ENCODE measurements at places on chromosomes 11 and 22.
A peak's percentile ranks its signal among the peaks of the same experiment; 100 is the strongest.

GRCh38 chr22:42202669-42203068 lies 67.8 kb downstream of the TCF20 start:
- no peak for DNase-seq

DNA sequence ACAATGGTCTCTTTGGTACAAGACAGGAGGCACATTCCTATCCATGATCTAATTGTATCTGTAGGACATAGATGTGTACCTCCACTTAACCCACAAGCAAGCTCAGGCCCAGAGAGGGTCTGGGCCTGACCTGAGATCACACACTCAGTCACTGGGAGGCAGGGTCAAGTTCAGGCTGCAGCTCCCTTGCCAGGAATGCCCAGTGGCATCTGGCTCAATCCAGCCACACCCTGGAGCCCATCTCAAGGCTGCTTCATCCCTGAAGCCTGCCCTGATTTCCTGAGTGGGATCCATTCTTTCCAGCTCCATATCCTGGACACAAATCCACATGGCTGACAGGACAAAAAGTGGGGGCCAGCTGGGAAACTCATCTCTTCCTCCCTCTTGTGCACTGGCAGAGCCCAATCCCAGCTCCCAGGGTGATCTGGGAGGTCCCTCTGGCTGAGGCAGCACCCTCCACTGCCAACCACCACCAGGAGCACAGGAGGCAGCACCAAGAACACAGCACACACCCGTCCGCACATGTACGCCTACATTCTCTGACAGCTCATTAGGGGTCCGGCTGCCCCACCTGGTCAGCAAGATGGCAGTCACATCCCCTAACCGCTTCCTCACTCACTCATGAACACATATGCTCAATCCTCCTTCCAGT lies 39.2 kb upstream of the KLHL35 start:
- DNase-seq = no peak

- no peak for DNase-seq
Observed at GRCh38 chr11:66848671-66849500, 5.6 kb downstream of the RCE1 start.

DNA sequence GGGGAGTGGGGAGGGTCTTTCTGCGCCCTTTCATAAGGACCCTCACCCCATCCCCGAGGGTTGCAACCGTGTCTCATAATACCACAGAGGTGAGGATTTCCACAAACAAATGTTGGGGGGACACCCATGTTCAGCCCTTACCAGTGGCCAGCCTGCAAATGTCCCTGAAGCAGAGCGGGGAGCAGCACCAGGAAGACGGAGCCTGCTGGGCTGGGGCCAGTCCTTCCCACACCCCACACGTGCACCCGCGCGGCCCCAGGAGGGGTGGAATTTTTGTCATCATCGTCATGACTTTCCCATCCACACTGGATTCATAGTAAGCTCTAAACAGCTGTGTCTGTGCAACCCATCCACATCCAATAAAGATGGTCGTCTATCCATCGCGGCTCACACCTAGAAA lies 409.8 kb downstream of the BRD1 start:
- DNase-seq = no peak

DNA sequence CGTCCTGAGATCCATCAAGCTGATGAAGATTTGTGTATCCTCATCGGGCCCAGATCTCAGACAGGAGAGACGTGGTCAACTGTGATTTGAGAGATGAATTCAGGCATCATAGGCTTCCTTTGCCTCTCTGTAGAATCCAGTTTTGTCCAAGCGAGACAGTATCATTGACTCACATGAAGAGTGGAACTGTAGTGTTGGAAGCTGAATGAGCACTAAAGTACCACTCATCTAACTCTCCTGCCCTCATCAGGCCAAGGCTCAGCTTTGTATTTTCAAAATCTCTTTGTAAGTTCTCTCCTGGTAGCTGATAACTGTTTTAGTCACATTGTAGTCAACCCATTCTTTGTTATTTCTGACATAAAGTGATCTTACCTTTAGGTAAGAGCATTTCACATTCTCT lies 85.1 kb downstream of the KIRREL3 start:
- DNase-seq = no peak

GRCh38 chr11:111336062-111336461 lies 37.7 kb downstream of the POU2AF3 start:
- no peak for DNase-seq

GRCh38 chr11:121453589-121454299 lies 977 bp upstream of the SORL1-AS1 start:
- no peak for DNase-seq

GRCh38 chr11:47514825-47515647 lies 37.9 kb downstream of the CELF1 start:
- peak; percentile 83 for DNase-seq

- no peak for DNase-seq
Observed at GRCh38 chr11:110176366-110177085, 83.3 kb downstream of the ZC3H12C start.

DNA sequence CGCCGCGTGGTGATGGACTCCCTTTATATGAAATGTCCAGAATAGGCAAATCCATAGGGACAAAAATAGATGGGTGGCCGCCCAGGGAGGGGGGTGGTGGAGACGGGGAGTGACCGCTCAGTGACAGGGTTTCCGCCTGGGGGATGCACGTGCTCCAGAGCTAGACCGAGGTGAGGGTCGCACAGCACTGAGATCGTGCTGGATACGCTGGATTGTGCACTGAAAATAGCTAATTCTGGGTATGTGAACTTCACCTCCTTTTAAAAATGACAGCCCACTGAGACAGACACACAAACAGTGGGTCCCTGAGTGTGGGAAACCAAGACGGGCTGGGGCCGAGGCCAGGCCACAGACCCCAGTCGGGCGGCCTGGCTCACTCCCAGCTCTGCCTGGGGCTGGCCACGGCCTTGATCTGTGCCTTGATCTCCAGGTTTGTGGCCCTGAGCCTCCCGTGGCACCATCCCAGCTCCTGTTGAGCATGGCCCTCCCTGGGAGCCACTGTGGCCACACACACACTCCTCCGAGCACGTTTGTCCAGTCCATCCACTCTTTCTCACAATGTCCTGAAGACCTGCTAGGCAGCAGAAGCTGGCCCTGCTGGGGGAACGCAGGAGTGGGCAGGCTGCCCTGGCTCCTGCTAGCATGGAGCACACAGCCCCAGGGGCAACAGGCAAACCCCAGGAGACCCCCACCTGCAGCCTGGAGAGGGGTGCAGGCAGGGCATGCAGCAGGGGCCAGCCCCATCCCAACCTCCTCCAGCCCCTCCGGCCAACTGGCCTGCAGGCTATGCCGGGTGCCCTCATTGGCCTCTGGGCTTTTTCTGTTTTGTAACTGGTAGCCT lies 41.0 kb upstream of the TH start:
- DNase-seq = no peak

DNA sequence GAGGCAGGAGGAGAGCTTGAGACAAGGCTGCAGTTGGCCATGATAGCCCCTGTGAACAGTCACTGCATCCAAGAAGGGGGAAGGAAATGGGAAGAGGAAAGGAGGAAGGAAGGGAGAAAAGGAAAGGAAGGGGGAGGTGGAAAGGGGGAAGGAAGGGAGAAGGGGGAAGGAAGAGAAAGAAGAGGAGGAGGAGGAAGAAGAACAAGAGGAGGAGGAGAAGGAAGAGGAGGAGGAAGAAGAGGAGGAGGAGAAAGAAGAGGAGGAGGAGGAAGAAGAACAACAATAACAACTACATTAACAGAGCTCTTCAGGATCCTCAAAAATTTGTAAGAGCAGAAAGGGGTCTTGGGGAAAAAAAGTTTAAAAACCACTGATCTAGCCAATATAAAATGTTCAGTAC lies 5.2 kb downstream of the RAB6A start:
- no peak for DNase-seq

DNA sequence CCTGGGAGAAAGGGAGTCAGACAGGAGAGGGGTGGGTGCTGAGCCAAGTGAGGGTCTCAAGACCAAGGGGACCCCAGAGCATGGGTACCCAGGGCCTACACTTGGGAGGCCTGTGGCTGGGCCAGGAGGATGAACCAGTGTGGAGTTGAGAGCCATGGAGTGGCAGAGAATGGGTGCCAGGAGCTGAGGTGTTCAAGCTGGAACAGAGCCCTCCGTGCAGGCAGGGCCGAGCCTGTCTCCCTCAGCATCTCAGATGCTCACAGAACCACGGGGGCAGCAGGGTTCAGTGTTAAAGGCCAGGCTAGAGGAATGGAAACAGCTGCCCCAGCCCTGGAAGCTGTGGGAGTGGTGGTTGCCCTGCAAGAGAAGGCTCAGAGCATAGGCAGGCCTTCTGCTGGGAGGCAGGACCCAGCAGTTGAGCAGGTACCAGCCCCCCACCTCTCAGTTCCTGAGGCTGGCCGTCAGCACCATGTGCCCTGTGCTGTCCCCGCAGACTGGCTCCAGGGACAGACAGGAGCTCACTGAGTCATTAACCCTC lies 32.3 kb downstream of the RSPH14 start:
- DNase-seq = no peak

DNA sequence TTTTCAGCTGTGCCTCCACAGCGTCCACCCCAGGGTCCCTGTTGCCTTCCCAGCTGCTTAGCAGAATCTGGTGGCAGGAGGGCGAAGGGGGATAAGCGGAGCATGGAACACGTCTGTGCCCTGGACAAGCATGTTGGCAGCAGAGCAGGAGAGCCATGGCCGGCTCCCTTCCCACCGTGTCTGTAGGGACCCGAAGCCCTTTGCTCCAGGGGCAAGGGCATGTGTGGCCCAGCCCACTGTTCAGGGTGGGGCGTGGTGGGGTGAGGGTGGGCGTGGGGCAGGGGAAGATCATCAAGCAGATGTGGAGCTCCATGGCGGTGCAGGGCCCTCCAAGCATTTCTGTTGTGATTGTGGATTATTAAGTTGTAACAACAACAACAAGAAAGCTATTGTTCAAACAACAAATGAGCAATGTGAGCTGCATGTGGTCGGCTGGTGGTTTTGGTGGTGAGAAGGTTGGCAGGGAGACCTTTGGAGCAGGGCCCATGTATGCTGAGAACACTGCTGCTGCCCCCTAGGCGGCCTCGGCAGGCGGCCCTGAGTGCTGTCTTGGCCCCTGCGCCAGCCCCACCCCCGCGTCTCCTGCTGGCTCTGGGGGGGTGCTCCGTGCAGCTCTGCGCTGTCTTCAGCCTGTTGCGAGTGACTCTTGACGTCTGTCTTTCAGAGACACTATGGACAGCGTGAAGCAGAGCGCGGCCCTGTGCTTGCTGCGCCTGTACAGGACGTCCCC lies 50.9 kb downstream of the AP2A2 start:
- peak; percentile 60 for DNase-seq

DNA sequence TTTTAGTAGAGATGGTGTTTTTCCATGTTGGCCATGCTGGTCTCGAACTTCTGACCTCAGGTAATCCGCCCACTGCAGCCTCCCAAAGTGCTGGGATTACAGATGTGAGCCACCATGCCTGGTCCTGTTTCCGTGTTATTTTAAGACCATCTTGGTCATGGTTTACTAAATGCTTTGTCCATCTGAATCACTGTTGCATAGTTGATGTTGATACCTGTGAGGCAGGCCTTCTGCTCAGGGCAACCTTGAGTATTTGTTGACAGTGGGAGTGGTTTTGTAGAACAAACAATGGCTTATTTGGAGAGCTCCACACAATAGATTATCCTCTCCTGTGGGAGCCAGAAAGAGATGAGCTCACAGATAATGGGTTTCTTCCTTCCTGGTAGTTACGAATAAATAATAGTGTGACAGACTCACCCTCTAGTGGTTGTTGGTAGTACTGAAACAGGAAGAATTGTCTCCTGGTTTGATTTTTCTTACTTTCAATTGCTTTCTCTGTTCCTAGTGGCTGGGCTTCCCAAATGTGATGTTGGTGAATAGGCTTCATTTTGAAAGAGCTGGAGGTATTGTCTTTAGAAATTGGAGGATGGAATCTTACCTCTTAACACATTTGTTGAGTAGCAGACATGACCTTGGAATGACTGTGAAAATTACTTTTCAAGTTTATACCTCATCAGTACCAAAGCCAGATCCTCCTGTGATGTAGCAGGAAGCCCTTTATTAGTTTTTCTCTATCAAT lies 39.0 kb downstream of the CTNND1 start:
- DNase-seq = peak; percentile 77

DNA sequence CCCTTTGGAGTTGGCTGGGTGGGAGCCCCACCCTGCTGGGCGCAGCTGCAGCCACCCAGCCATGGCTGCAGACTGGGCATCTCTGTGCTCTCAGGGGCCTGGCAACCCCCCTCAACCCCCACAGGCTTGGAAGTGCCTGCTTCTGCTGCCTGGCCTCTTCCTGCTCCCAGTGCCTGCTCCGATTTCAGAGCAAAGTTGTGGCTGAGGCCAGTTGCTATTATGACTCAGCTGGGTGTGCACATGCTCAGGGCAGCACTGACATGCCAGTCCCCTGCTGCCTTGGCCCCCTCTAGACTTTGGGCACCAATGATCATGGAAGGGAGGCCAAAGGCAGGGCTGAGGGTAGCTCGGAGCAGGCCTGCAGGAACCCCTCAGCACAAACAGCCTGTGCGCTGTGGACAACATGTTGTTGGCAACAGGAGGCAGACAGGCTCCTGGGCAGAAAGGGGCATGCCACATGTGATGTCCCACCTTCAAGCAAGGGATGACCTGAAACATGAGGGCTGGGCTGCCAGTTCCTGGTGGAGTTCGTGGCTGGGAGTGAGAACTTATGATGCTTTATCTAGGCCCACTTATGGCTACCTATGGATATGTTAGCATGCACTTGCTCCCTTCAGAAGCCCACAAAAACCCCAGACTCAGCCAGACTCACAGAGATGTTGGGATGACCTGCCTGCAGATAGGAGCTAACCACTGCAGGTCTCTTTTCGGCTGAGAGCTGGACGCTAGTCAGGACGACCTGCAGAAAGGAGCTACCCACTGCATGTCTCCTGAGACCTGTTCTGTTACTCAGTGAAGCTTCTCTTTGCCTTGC lies 96.4 kb upstream of the AMOTL1 start:
- no peak for DNase-seq

- no peak for DNase-seq
Observed at GRCh38 chr11:71995726-71996291, 2.9 kb upstream of the IL18BP start.

DNA sequence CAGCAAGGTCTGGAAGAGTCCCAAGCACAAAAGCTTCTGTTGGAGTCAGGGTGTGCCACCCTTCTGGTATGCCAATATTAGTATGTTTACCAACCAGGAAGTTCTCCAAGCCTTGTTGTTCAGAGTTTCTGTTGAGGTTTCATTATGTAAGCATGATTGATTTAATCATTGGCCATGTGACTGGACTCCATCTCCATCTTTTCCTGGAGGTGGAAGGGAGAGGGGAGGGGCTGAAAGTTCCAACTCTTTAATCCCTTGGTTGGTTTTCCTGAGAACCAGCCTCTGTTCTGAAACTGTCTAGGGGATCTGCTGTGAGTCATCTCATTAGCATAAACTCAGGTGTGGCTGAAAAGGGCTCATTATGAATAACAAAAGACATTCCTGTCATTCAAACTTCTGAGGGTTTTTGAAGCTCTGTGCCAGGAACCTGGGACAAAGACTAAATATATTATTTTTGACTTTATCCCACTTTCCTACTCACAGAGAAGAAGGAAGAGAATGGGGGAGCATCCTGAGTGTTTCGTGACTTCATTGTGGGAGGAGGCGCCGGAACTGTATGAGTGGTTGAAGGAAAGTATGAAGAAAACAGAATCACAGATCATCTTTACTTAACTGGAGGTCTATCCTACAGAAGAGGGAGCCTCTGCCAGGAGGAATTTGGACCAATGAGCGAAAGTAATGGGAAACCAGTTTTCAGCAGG lies 138.2 kb downstream of the NECTIN1 start:
- DNase-seq = peak; percentile 66

- DNase-seq = no peak
Observed at GRCh38 chr22:41000941-41001721, 50.0 kb downstream of the RBX1 start.
